ENCODE measurements at places on chromosomes 3 and 15. TPM values are rescaled to one million over a fixed set of nuclear protein-coding genes. Genes with fewer than 3 reads are reported as not detected.
A peak's percentile ranks its signal among the peaks of the same experiment; 100 is the strongest.

DNA sequence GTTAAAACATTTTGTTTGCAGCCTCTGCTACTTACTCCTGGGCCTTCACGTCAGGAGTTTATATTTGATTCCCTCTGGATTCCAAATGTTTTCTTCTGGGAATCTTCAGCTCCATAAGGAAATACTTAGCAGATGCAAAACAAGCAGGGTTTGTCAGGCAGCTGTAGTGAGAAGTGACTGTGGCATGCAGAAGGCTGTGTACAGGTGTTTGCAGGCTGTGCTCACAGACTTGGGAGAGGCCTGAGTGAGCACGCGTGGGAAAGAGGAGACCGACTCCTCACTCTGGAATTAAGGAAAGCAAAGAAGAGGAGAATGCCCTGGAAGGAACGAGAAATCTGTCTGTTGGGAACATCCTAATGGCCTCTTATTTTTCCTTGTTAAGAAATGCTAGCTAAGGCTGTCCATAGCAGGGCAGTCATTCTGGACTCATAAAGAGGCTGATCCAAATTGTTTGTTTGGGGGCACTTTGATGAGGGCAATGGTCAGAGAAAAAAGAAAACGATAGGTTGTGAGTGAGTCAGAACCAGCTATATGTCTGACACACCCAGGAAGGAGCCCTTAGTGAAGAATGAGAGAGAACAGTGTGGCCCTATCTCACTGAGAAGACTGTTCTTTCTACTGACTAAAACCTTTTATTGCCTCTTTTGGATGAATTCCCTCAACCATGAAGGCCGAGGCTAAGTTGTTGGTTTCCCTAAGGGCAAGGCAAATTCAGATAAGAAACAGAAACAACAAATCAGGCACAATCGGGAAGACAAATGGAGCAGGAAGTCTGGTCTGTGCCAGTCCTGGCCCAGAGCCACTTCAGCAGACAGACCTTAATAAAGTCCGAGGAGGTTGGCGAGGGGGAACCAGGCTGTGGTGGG is 82.6 kb downstream of the TGFBR2 start:
- peak; percentile 80 for DNase-seq

- no peak for DNase-seq
Observed at GRCh38 chr3:139104062-139104461, 59.4 kb upstream of the PRR23C start.

DNA sequence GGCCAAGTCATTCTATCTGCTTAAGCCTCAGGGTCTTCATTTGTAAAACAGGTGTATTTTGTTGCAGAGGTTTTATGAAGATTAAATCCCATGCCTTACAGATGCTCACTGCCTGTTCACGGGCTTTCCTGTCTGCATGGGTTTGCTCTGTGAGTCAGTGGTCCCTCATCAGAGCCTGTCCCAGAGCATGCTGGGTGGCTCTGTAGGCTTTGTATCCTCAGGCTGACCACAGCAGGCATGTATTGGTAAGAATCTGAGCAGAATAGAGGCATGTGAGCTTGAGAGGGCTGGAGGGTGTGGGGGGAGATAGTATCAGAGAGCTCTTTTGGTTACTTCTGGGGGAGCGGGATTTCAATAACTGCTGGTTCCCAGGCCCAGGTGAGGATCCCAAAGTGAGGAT is 45.4 kb upstream of the PLXNA1 start:
- DNase-seq, result no peak

SERINC4 gene
- not detected for total RNA-seq

LRRIQ4 gene
- total RNA-seq, result 0.09 TPM

ACP3 gene
- 0.63 TPM for total RNA-seq

RPP25 gene
- 4.1 TPM for total RNA-seq

STAB1 gene
- total RNA-seq, result 0.90 TPM

- no peak for DNase-seq
Observed at GRCh38 chr3:77468626-77469020, 428.7 kb downstream of the ROBO2 start.

DNA sequence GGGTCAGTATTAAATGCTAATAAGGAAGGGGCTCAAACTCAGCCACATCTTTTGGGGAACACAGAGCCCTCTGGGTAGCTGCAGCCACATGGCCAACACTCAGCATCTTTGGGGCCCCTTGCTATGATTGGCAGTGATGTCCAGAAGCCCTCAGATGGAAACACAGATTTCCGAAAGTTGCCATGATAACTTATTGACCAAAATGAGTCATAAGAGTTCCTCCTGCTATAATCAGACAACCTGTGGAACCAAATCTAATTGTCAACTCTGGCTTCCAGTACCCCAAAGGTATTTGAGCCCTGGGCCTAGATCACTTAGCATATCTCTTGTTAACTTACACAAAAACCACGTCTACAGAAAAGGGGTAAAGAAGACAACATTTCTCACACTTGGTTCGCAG is 392.2 kb downstream of the KCNH8 start:
- DNase-seq, result no peak

- DNase-seq, result no peak
Observed at GRCh38 chr3:58494107-58494506, 2.2 kb downstream of the KCTD6 start.

GOLGA8S gene
- total RNA-seq, result under 0.01 TPM

GRCh38 chr3:9770276-9770812 is 597 bp upstream of the CAMK1 start:
- peak; percentile 69 for DNase-seq

CHST13 gene
- not detected for total RNA-seq

GRCh38 chr3:44996556-44996969 is 20.5 kb downstream of the EXOSC7 start:
- no peak for DNase-seq

ZNF774 gene
- 2.3 TPM for total RNA-seq

NXPE3 gene
- total RNA-seq, result 19.7 TPM

DNA sequence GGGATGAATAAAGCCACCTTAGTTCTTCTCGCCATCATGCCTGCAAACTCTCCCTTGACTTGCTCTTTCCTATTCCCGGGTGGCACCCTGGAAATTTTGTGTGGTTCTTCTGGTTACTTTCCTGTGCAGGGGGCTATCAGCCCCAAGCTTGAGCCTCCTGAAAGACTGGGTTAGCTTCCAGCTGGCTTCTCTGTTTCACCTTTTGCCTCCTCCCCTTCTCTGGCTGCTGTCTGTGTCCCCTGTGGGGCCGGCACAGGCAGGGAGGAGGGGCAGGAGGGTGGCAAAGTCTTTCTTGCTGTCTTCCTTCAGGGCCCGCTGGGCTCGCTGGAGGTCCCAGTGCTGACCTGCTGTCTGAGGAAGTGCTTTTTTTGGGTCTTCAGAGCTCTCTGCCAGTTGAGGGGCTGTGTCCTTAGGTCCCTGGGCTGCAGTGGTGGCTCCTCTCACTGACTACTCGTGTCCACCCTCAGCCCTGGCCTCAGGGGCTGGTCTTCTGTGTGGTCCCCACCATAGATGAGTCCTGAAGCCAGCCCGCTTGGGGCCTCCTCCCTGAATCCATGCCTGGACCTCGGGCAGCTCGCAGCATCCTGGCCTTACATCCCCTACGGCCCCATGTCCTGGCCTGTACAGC is 196.5 kb downstream of the KLF13 start:
- DNase-seq, result no peak

DNA sequence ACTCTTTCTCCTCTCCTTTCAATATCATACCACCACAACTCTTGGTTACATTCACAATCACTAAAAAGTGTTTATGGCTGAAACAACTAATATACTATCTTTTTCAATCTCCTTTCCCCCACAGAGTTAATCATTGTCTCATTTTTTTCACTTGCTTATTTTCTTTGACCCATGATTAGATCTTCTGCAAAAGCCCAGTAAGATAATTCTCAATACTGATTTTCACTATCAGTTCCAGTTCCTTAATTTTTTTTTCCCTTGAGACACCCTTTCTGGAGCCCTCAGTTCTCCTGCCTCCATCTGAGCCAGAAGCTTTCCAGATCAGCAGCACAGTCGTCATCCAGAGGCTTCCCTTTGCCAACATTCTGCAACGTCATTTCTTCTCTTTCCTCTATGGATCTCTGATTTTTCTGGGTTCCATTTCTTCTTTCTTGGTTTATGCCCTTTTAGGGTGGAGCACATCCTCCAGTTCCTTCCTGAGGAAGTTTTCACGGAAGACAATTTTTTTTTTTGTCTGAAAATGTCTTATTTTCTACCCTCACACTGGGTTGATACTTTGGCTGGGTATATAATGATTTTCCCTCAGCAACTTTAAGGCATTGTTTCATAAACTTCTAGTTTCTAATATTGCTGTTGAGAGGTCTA is 88.7 kb upstream of the C15orf39 start:
- DNase-seq, result no peak

MORC1 gene
- not detected for total RNA-seq

- DNase-seq, result peak; percentile 57
Observed at GRCh38 chr3:42547401-42547945, 34.3 kb downstream of the SEC22C start.

DNA sequence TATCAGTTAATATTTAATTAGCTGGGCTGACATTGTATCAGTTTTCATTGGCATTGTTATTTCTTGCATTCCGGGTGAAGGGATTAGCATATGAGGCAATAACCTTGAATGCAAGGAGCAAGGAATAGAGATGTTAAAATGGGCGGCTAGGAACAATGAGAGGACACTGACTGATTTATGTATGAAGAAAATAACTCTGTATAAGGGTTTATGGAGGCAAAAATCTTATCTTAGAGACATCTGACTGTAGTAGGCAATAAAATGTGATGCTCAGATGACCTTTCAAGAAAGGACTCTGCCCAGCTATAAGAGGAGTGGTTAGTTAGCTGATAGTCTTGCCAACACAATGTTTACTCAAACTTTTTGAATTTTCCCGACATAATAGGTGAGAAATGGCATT is 158.3 kb downstream of the EFHB start:
- no peak for DNase-seq

SPATA12 gene
- not detected for total RNA-seq

DNA sequence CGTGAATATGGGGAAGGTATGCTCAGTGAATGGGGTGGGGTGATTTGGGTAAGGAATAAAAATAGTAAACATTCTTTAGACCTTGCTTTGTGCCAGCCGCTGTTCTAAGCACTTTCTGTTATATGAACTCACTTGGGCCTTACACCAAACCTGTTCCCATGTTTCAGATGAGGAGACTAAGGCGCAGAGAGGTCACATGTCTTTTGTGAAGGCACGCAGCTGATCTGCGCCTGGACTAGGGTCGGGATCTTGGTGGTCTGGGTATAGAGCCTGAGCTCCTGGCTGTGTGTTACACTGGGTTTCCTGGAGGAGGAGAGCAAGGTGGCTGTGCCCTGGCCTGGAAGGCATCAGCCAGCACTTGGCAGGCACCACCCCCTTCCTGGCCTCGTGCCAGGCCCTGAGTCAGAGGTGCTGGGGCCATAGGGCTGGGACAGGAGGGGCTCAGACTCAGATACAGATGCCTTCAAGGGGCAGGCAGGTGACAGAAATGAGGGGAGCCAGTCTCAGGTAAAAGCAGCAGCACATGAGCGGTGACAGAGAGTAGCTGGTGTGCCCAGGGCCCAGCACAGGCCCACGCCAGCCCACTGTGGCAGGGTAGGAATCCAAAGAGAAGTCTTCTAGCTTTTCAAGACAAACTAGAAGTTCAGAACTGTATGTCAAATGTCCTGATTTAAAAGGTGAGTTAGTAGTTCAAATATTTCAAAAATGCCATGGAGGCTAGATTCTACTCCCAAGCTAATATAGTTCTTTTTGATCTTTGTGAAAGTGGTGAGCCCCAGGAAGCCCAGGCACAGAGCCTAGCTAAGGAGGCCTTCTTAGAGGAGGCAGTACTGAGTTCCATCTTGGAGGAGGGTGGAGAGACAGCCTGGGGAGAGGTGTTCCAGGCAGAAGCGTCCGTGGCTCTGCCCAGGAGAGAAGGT is 83.1 kb downstream of the DNAJB8 start:
- DNase-seq, result peak; percentile 46

CYP11A1 gene
- total RNA-seq, result 0.33 TPM

DNA sequence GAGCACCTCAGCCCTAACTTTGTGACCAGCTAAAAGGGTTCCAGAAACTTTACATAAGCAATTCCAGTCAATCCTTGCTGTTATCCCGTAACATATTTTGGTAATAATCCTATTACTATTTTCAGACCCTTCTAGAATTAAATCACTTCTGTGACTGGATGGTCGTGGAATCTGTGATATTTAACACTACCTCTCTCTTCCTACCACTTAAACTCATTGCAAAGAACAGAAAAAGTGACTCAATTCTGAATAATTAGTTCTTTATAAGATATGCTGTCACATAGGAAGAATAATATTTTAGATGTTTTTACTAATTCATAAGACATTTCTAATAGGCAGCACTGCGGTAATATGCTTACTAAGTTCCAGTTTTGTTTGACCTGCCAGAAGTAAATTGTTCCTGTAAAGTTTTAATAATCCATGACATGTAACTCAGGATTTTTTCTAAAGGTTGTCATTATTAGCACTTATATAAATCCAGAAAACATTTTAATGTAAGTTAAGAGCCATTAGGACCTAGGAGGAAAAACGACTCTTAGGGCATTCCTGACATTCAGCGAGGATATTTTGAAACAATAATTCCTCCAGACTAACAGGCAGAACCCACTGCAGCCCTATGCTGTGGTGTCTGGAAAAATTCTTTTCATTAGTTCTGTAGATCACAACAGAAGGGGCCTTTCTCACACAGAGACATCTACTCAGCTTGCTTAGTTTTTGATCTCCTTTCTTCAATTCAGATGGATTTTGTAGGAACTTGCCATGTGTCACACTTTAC is 113.3 kb upstream of the MBNL1 start:
- DNase-seq, result no peak

- peak; percentile 85 for DNase-seq
Observed at GRCh38 chr15:73922186-73923151, 3.8 kb upstream of the LOXL1 start.

RHO gene
- total RNA-seq, result not detected

Data from fibroblast of the aortic adventitia (primary cell).